Activated CD4-positive, alpha-beta T cell treated with anti-CD3 and anti-CD28 coated beads, Interleukin-2, amount 10 ng/mL, durations not matched to agents 24 days and 14 days (primary cell): ENCODE measurements at places on chromosomes 11 and 22.
A peak's percentile ranks its signal among the peaks of the same experiment; 100 is the strongest.

DNA sequence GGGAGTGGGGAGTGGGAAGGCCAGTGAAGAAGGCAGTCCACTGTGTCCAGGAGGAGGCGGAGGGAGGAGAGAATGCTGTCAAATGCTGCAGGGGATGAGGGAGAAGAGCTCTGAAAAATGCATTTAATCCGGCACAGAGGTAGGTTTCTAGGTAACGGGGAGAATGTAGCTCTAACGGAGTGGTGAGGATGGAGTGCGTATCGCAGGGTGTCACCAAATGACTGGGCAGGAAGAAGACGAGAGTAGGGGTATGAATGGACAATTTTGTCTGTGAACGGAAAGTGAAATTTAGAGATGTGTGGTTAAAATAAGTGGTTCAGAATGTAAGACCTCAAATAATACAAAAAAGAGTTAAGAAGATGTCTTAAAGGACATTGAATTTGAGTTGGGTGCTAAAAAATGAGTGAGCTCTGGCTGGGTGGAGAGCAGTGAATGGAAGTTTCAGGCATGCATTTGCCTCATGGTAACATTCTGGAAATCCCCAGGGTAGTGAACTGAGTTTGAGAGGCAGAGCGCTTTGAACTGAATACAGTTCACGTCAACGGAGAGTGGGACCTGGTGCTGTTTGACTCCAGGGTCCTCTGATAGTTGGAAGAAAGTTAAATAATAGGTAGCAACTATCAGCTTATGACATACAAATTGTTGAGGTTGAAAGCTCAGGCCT is 81.3 kb upstream of the CADM1 start:
- H3K4me3 ChIP-seq: no peak overlapping the region
- no peaks in the 10 kb centered on the region for H3K36me3 ChIP-seq
- no peak for DNase-seq
- no peaks in the 10 kb centered on the region for H3K27me3 ChIP-seq
- H3K27ac ChIP-seq: no peak overlapping the region
- H3K4me1 ChIP-seq: no peaks in the 10 kb centered on the region

DNA sequence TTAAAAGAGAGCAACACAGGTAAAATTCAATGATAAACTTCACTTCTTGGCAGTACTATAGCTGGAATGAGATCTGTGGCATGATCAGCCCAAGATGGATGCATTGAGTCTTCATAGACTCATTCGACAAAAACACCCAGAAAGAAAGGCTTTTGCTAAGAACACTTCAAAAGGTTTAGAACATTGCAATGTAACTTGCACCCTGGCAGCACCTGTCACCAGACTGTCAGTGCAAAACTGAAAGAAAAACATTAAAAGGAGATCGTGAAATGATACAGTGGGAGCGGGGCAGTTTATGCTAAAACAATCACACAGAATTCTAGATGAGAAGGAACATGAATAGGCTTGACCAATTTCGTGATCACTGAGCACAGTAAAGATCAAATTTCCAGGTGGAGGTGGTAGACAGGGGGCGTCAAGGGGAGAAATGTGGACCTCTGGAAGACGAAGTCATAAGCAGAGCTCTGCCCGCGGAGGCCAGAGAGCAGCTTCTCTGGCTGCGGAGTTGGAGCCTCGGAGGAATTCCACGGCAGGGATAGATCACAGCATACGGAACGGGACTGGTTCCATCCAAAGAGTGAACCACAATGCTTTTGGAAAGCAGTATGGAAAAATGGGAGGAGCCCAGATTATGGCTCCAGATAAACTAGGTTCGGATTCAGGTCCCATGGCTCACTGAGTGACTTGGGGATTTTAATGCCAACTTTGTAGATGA is 11.9 kb downstream of the VSIG10L2 start:
- no peaks in the 10 kb centered on the region for H3K27me3 ChIP-seq
- no peak for DNase-seq
- no peak overlapping the region for H3K27ac ChIP-seq
- H3K4me3 ChIP-seq: peak overlapping the region; percentile 21

DNA sequence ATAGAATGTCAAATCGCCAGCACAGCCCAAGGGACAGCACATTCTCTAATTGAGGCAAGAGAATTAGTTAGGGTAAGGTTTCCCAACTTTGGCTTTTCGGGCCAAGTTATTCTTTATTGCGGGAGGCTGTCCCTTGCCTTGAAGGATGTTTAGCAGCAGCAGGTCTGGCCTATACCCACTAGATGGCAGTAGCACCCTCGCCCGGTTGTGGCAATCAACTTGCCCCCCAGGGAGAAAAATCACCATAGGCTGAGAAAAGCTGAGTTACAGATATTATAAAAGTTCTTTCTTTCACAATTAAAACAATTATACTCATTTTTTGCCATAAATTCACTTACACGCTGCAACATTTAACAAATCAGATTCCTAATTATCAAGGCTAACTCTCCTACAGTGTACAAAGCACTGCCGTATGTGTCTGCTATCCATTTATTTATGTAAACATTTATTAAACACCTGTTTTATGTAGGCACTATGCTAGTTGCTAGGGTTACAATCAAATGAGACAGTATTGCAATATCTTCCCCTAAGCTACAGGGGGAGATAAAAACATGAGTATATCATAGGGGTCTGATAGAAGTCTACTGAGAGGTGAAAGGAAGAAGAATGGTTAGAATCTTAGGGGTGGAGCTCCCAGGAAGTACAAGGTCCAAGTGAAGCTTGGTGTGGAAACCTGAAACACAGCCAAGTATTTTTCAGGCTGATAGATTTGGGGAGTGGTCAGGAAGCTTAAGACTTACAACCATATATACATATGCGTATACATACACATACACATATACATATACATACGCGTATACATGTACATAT is 452.3 kb downstream of the RAB38 start:
- peak; percentile 58 for DNase-seq
- no peak overlapping the region for H3K27ac ChIP-seq
- no peaks in the 10 kb centered on the region for H3K4me1 ChIP-seq
- no peaks in the 10 kb centered on the region for H3K27me3 ChIP-seq
- H3K4me3 ChIP-seq: no peak overlapping the region

- no peak overlapping the region for H3K4me3 ChIP-seq
- peaks cover 5% of the 10 kb centered on the region for H3K4me1 ChIP-seq
- no peaks in the 10 kb centered on the region for H3K36me3 ChIP-seq
- peaks cover 2% of the 10 kb centered on the region for H3K27me3 ChIP-seq
- no peak for DNase-seq
Observed at GRCh38 chr22:40703174-40703573, 23.9 kb downstream of the MCHR1 start.

GRCh38 chr11:35923452-35923851 is 20.4 kb upstream of the LDLRAD3 start:
- H3K36me3 ChIP-seq: no peaks in the 10 kb centered on the region
- peaks cover 2% of the 10 kb centered on the region for H3K27me3 ChIP-seq
- no peak for DNase-seq
- H3K4me1 ChIP-seq: no peaks in the 10 kb centered on the region
- no peak overlapping the region for H3K27ac ChIP-seq

DNA sequence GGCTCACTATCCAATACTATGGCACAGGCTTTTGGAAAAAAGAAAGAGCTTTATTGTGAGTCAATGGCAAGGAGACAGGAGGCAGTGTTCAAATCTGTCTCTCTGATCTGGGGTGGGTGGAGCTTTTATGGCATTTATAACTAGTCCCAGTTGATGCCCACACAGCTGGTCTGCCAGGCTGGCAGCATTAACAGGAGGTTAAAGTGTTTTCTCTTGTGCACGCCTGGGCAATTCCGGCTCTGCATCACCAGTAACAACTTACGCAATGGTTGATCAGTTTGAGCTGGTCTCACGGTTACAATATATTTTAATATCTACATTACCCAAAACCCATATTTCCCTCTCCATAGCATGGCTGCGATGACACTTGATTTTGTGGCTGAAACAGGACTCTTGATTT is 15.1 kb upstream of the SMIM38 start:
- H3K36me3 ChIP-seq: peaks cover 3% of the 10 kb centered on the region
- H3K4me3 ChIP-seq: no peak overlapping the region
- no peaks in the 10 kb centered on the region for H3K27me3 ChIP-seq
